ENCODE measurements at places on chromosomes 7 and 10.

GRCh38 chr7:131735101-131735500, 178.7 kb upstream of the PODXL start:
- no peak for DNase-seq

DNA sequence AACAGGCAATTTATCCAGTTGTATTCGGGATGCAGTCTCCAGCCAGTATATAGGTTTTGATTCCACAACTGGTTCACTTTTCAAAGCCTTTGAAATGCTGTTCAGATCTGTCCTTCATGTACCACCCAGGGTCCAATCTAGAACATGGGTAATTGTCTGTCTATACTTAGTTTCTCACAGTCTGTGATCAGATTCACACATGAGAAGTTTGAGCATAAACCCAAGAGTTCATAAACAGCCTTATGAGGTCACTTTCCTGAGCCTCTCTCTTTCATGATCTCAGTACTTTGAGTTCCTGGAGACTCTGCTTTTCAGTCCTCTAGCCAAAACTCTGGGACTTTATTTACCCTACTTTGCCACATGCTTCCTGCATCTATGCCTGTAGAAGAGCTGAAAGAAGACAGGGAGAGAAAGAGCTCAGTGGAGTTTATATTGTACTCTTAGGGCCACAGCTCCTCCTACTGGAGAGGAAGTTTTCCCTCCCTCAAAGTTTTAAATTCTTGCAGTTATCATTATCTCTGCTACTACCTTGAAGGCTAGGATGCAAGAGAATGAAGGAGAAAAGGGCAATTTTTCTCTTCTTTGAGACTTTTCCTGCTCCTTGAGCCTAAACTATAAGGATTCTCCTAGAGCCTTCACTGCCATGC, 172.0 kb downstream of the ZEB1 start:
- DNase-seq = no peak

- DNase-seq = no peak
Observed at GRCh38 chr10:59106441-59106840, 70.0 kb upstream of the PHYHIPL start.

DNA sequence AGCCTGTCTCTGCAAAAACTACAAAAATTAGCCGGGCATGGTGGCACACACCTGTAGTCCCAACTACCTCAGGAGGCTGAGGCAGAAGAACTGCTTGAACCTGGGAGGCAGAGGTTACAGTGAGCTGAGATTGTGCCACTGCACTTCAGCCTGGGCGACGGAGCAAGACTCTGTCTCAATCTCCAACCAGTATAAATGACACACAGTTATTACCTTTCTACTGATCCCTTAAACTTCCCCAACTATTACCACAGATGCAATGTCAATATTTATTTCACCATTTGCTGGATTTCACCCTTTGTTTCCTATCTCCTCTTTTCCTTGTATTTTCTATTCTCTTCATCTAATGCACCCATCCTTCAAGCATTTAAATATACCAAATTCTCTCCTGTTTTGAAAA, 431.8 kb downstream of the GRM8 start:
- DNase-seq = no peak

- no peak for DNase-seq
Observed at GRCh38 chr7:71768450-71768849, 636.5 kb downstream of the GALNT17 start.

DNA sequence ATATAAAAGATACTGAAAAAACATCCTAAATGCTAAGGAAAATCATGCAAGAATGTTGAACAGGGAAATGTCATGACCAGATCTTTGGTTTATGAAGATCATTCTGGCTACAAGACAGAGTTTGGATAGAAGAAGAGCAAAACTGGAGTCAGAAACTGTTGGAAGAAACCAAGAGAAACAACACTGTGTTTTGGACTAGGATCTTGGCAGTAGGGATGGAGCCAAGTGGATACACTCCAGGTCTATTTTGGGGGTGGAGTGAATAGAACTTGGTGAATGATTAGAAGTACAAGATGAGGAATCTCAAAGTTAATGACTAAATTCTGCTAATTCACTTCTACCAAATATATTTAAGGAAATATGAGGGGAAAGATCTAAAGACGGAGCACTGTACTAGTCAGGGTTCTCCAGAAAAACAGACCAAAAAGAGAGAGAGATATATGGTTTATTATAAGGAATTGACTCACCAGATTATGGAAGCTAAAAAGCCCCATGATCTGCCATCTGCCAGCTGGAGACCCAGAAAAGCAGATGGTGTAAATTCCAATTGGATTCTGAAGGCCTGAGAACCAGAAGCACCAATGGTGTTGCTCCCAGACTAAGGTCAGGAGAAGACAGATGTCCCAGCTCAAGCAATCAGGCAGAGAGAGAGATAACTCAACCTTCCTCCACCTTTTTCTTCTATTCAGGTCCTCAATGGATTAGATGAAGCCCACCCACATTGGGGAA, 254.9 kb downstream of the TRIL start:
- no peak for DNase-seq

- no peak for DNase-seq
Observed at GRCh38 chr10:77319557-77319956, 318.1 kb downstream of the KCNMA1 start.

DNA sequence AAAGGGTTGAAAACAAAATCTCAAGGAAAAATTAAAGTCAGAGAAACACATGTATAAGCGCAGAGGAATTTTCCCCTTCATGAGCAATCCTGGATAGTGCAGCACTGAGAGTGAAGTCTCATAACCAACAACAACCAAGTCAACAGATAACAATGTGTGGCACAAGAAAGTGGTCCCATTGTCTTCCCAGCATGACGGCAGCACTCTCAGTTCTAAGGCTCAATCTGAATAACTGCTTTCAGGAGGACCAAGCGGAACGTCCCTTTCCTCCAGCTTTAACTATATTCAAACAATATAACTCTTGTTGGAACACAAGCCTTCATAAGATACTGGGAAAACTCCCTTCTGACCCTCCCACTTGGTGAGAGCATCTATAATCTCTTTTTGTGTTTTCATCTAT, 137.9 kb downstream of the RAPGEF5 start:
- DNase-seq = no peak

- DNase-seq = no peak
Observed at GRCh38 chr10:978826-979421, 9.3 kb upstream of the GTPBP4 start.
